ENCODE measurements at places on chromosomes 11 and 22. TPM values are rescaled to one million over a fixed set of nuclear protein-coding genes. Genes with fewer than 3 reads are reported as not detected.

PATE3 gene
- total RNA-seq: not detected

ANO1 gene
- 4.1 TPM for total RNA-seq

MAP6 gene
- 3.0 TPM for total RNA-seq

CTSF gene
- 4.1 TPM for total RNA-seq

- DNase-seq: no peak
Observed at GRCh38 chr11:1228921-1229451, 6.1 kb downstream of the MUC5B start.

DNA sequence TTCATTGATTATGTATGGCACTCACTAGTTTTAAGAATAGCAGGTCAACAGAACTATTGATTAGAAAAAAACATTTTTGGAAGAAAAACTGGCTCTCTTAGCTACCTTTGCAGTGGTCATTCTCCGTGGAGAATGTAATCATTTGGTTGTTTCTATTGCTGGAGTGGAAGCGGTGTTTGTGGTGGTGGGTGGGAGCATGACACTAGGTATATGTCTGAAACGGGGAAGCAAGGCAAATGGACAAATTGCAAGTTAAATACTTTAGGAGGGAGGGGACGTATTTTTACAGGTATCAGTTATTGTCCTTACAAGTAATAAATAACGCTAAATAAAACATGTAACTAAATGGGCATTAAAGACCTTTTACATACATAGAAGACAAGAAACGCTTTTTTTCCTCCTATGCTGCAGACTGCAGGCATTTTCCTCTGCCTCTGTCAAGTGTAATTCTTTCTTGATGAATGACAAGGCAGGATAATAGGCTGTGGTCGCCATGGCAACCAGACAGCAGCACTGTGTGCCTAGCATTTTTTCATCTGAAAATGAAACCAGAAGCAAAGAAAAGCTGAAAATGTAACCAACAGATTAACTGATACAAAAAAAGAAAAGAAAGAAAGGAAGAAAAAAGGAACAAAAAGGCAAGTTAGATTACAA lies 46.2 kb downstream of the BLID start:
- DNase-seq: peak; percentile 91

GRCh38 chr22:39362271-39362670 lies 12.5 kb downstream of the SYNGR1 start:
- no peak for DNase-seq

DNA sequence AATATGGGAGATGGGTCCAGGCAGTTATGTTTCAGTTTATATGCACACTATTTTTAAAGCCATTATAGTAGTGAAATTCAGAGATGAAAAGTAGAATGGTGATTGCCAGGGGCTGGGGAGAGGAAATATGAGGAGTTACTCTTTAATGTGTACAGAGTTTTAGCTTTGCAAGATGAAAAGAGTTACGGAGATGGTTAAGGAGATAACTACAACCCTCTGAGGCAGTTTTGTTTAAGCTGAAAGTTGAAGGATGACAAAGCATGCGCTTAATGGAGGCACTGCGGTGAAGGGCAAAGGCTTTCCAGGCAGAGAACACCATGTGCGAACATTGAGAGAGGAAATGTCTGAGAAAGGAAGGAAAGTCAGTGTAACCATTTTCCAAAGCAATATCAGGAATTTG lies 18.2 kb upstream of the BMAL1 start:
- DNase-seq: no peak

- DNase-seq: no peak
Observed at GRCh38 chr11:14361951-14362350, 3.0 kb upstream of the RRAS2 start.

DNA sequence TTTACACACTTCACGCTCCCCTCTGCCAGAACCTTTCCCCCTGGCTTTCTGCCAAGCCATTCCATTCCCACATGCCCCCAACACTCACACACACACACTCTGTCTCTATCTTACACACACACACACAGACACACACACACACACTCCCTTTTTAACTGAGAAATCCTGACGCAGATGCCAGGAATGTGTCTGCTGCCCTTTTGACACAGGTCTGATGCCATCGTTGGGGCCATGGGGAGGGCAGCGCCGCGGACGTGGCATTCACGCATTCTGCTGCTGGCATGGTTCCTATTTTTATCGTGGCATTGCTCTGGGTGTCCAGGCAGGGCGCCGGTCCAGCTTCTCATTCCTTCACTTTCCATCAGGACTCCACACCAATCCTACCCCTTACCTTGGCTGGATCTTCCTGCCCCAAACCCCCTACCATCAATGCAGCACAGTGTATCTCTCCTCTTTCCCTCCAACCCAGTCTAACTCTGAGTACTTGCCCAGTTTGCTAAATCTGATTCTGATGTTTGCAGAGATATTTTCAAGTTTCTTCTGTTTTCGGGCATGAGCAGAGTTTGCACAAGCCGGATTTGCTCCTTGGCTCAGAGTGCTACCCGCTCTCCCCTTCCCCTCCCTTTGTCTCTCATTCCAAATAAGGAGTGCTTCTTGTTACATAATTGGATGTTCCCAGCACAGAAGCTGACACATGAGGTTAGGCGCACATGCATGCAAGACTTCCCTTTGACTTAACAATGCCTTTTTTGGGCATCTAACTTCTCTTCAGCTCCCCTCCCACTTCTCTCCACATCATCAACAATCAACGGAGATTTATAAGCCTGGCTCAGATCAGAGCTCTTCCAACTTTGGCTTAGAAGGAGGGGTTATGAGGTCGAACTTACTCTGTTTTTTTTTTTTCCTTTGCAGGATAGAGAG lies 18.8 kb downstream of the SNX19 start:
- peak; percentile 99 for DNase-seq

Measured in IMR-90 (cell line).